Muscle of arm (tissue), 14 donors: ENCODE measurements at places on chromosomes 1 and 21.

DNA sequence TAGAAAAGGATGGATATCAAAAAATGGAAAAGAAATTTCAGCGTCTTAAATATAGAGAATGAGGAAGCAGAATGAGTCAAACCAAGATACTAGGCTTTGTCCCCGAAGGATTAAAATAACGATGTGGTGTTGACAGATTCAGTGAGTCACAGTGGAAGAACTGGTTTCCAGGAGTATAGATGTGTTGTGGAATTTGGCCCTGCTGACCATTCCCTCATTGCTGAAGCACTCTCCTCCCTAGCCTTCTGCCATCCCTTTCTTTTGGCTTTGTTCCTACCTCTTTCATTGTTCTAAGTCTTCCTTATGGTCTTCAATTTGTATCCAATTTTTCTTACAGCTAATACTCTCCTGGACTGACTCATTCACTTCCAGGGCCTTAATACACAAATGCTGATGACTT, 23.1 kb upstream of the USP25 start:
- peak; percentile 82 for DNase-seq

DNA sequence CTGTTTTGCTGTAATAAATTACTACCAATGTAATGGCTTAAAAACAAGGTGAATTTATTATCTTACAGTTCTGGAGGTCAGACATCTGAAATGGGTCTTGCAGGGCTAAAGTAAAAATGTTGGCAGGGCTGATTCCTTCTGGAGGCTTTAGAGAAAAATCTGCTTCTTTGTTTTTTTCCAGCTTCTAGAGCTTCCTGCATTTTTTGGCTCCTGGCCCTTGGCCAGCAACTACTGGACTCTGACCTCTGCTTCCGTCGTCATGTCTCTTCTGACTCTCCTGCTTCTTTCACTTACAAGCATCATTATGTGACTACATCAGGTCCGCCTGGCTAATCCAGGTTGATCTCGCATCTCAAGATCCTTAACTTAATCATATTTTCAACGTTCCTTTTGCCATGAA, 350.9 kb downstream of the S1PR1 start:
- DNase-seq, result peak; percentile 64

- no peak for DNase-seq
These were observed 77.0 kb upstream of the POU3F1 start for GRCh38 chr1:38123356-38124135.

DNA sequence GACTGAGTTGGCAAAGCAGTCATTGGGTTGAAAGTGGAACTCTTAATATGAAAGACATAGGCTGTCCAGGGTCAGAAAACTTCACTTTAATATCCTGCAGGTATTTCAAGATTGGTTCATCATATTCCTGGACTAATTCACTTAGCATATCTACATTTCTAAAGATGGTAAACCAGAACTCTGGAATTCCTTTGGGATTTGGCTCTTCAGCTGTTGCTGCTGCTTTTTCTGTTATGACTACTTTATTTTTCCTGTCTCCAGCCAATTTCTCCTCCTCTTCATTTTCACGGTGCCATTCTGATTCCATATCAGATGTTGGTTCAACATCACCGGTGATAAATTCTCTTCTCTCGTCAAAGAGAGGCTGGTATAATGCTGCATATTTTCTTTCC, 37.4 kb downstream of the CD58 start:
- DNase-seq, result no peak

GRCh38 chr1:21157054-21157453, 19.6 kb downstream of the EIF4G3 start:
- no peak for DNase-seq

DNA sequence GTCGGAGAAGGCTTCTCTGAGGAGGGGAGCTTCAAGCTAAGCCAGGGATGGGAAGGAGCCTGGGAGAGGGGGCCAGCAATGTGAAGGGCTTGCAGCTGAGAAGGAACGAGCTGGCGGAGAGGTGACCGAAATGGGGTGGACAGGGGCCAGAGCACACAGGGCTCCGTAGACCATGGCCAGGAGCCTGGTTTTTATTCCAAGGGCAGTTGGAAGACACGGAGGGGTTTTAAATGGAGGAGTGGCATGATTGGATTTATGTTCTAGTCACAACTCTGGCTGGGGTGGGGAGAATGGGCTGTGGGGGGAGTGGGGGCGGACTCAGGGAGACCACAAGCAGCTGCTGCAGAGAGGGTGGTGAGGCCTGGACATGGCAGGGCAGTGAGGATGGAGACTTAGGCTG, 5.1 kb upstream of the EPS8L3 start:
- no peak for DNase-seq

- no peak for DNase-seq
These were observed 61.3 kb upstream of the C1orf53 start for GRCh38 chr1:197841158-197841557.

DNA sequence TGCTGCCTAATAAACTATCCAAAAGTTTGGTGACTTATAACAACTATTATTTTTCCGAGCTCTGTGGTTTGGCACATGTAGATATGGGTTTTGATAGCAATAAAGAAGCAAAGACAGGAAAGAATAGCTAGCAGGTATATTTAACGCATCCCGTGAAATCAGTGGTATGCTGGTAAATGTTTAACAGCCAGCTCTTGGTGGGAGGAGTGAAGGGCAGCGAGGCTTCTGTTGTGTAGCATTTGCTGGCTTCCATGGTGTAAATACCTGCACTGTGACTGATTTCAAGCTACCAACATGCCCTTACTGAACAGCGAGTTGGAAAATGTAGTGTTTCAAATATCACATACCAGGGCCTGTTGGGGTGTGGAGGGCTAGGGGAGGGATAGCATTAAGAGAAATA, 291.0 kb downstream of the PRDM2 start:
- DNase-seq, result no peak

GRCh38 chr21:14684071-14684470, 138.0 kb upstream of the SAMSN1 start:
- DNase-seq, result no peak

DNA sequence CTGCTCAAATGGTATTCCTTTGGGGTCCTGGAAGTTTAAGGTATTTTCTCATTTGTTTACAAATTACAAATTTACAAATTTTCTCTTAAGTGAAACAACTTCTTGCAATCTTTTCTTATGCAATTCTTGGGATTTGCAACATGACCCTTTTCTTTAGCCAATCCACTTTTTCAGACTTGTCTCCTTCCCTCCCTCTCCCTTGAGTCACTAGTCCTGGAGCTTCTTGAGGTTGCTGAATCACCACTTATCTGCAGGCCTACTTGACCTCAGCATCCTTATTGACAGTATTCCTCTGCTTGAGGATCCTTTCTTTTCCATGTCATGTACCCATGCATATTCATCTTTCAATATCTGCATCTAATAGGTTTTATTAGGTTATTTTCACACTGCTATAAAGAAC, 302.8 kb upstream of the ADAMTS5 start:
- DNase-seq, result no peak

DNA sequence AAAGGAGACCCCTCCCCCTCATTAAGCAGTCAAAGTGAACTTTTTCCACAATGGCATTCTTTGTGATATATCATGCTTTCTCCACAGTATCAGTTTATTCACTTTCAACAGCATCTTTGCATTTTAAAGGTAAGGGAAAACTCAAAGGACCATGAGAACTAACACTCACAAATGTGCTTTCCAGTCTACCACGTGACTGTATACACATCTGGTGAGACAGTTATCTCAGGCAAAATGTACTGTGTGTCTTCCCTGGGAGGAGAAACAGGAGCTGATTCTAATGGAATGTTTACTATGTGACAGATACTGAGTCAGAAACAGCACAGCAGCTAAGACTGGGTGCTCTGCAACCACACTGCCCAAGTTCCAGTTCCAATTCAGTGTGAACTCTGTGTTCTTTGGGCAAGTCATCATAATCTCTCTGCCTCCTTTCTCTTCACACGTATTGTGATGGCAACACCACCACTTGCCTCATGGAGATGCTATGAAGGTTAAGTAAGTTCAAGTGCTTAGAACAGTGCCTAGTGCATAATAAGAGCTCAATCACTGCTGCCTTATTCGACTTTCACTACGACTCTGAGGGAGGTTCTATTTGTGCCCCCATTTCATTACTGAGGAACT, 79.0 kb downstream of the SLC45A1 start:
- no peak for DNase-seq

GRCh38 chr1:35718492-35719336, at the start of gene C1orf216:
Gene C1orf216, minus strand, starts transcription at chr1:35718884. Its CDS starts 2,563 bp downstream, at chr1:35716321.
- DNase-seq, result peak; percentile 76
